ENCODE measurements at places on chromosomes 3 and 15.

DNA sequence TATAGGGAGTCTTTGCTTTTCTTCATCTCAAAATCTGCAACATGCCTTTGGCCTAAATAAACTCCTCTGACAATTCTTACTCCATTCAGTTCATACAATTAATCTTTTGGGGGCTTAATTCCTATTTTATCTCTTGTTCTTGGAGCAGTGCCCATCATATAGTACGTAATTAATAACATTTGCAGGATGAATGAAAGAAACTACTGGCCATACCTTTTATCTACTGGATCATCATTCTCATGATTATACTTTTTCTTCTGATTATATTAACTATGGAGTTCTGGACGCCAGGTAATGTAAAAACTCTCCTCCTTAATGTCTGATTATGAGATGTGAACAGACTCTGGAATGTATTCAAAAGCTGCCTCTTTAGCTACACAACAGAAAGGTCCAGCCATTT, 46.5 kb upstream of the SCN5A start:
- H3K27ac ChIP-seq = no peak overlapping the region
- no peak for DNase-seq
- H3K4me1 ChIP-seq = no peaks in the 10 kb centered on the region
- no peaks in the 10 kb centered on the region for H3K36me3 ChIP-seq
- H3K4me3 ChIP-seq = no peak overlapping the region
- H3K27me3 ChIP-seq = peaks cover 2% of the 10 kb centered on the region

GRCh38 chr3:151539599-151539998, 78.7 kb upstream of the IGSF10 start:
- no peak overlapping the region for H3K4me3 ChIP-seq
- no peaks in the 10 kb centered on the region for H3K4me1 ChIP-seq
- DNase-seq = no peak

DNA sequence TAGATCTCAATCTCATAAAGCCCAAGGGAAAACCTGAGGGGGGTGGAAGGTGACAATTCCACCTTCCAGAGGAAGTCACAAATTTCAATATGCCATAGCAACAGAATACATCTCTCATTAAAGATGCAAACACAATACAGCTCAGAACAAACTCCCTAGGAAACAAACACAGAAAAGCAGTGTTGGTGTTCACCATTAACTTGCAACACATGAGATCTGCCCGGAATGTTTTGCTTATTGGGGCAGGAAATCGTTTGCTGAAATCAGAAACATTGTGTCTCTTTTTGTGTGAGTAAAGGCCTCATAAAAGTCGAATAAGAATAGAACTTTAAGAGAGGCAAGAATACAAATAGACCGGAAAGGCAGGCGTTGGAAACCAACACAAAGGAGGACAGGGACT, 5.8 kb upstream of the RYR3 start:
- H3K4me1 ChIP-seq = no peaks in the 10 kb centered on the region
- H3K36me3 ChIP-seq = no peaks in the 10 kb centered on the region
- H3K27me3 ChIP-seq = peaks cover 32% of the 10 kb centered on the region
- H3K4me3 ChIP-seq = no peak overlapping the region
- DNase-seq = no peak

GRCh38 chr3:53545310-53545995, 51.0 kb downstream of the CACNA1D start:
- H3K4me1 ChIP-seq = peaks cover 4% of the 10 kb centered on the region
- no peak overlapping the region for H3K27ac ChIP-seq
- no peaks in the 10 kb centered on the region for H3K36me3 ChIP-seq
- no peak overlapping the region for H3K4me3 ChIP-seq

DNA sequence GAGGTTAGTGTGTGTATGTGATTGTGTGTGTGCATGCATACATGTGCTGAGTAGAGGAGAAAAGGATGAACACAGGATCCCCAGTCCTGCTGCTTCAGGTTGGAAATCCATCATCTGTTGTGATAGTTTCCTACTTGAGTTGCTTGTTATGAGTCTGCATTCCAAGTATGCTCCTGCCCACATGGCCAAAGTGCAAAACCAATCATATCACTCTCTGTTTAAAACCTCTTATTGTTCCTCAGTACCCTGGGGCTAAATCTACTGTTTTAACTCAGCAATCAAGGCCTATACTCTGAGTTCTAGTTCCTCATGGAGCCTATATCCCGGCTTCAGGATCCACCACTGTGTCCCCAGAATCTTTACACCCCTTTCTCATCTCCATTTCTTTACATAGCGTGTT, 139.9 kb upstream of the TLE3 start:
- no peak for DNase-seq
- peaks cover 2% of the 10 kb centered on the region for H3K36me3 ChIP-seq
- peaks cover 27% of the 10 kb centered on the region for H3K27me3 ChIP-seq
- peaks cover 27% of the 10 kb centered on the region for H3K4me1 ChIP-seq
- no peak overlapping the region for H3K4me3 ChIP-seq

GRCh38 chr3:167372138-167372537, 8.0 kb downstream of the ZBBX start:
- H3K36me3 ChIP-seq = no peaks in the 10 kb centered on the region
- no peak overlapping the region for H3K27ac ChIP-seq
- no peaks in the 10 kb centered on the region for H3K27me3 ChIP-seq
- H3K4me1 ChIP-seq = no peaks in the 10 kb centered on the region

DNA sequence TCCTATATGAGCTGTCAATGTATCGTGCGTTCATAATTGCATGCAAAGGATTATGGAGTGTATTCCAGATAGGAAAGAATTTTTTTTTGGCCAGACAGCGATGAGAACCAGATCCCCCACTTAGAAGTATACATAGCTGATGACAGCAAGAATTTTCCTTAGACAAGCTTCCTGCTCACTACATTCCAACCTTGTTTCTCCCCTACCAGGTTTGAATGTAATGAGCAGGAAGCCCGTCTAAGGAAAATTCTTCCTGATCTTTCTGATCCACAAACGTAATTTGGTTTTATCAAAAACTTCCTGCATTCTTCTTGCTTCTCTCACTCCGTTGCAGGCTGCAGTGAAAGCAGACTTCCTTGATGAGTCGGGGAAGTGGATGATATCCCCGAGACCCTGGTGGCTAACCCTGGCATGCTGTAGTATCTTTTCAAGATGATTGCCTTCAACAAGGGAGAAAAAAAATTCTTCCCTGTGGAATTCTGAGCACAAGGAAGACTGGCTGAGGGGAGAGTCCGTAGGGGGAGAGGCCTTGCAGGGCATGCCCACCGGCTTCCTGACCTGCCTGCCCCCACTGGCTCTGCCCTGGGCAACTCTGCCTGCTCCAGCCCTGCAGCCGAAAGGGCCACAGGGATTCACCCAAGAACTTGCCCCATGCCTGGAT, 243.1 kb downstream of the TLE3 start:
- peaks cover 4% of the 10 kb centered on the region for H3K4me1 ChIP-seq
- no peak overlapping the region for H3K4me3 ChIP-seq
- no peaks in the 10 kb centered on the region for H3K36me3 ChIP-seq
- H3K27me3 ChIP-seq = no peaks in the 10 kb centered on the region

- no peak for DNase-seq
- H3K4me3 ChIP-seq = no peak overlapping the region
- H3K4me1 ChIP-seq = peaks cover 9% of the 10 kb centered on the region
- peaks cover 10% of the 10 kb centered on the region for H3K27me3 ChIP-seq
- H3K36me3 ChIP-seq = no peaks in the 10 kb centered on the region
These were observed 100.4 kb upstream of the HES1 start for GRCh38 chr3:194035406-194036138.
